ENCODE measurements at places on chromosomes 4 and X.

DNA sequence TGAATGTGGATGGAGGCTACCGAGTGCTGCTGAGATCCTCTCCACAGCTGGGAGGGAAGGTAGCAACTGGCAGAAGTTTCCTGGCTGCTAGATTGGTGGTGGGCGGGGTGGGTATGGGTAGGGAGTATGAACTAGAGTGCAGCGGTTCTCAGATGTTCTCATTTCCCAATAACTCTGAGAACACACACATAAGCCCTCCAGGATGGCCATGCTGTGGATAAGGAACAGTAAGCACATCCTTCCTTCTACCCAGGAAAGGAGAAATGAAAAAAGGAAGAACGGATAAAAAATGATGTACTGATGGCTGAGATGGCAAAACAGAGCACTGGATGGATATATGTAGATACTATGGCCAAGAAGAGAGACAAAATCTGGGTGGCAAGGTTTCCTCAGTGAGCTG, 116.0 kb downstream of the ZNF827 start:
- DNase-seq = no peak

DNA sequence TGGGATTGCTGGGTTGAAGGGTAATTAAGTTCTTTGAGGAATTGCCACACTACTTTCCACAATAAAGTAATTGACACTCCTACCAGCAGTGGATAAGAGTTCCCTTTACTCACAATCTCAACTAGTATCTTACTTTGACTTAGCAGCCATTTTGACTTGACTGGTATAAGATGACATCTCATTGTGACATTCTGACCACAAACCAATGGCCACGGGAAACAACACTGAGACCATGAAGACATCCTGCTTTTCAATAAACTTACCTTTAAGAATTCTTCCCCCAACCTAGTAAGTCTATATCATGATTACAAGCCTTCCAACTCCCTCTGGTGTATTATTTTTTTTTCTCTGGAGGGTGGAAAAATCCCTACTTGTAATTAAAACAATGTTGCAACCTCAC, 66.9 kb upstream of the WDR1 start:
- DNase-seq = no peak

DNA sequence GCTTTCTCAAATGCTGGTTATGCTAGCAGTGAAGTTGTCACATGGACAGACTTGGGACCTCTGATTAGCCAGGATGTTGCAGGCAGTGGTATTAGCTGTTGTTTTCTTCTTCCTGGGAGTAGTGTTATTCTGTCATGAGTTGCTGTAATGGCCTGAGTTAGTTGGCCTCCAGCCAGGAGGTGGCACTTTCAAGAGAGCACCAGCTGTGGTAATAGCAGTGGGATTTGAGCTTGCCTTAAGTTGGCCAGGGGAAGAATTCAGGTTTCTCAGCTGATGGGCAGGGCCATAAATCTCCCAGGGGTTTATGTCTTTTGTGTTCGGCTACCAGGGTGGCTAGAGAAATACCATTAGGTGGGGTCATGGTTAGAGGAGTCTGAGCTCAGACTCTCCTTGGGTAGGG, 132.6 kb downstream of the GLUD2 start:
- no peak for DNase-seq

DNA sequence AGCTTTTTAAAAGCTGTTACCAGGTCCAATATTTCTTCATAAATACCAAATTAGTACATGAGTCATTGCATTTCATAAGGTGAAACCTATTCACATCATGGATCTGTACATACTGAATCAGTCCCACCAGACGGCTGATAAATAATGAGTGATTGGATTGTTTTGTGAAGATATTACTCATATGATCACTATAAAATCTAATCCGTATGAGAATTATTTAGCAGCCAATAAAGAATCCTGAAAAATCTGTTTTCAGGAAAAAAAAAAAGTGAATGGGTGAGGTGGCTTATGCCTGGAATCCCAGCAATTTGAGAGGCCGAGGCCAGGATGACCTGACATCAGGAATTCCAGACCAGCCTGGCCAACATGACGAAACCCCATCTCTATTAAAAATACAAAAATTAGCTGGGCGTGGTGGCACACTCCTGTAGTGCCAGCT, 438.1 kb downstream of the INPP4B start:
- no peak for DNase-seq

- no peak for DNase-seq
Observed at GRCh38 chr4:155478336-155478835, 101.6 kb upstream of the MAP9 start.

GRCh38 chr4:76987153-76987591, 37.6 kb downstream of the SEPTIN11 start:
- DNase-seq = peak; percentile 92

DNA sequence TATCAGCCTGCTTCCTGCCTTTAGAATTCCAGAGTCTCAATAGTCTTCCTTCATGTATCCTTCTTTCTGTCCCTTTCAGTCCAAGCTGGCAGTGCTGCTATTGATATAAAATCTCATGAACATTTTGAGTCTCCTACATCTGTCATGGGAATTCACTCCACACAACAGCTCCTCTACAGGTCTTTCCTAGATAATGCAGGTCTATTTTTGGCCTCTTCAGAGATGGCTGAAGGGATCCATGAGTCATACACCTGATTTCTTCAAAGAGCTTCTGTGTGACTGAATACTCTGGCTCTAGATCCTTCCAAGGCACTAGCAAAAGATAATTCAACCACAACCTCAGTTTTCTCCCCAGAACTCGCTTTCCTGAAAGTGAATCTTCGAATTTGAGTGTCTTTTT, 115.4 kb downstream of the STPG2 start:
- DNase-seq = no peak

All from fibroblast of the conjunctiva (primary cell).